ENCODE measurements at places on chromosomes 1 and 21.

DNA sequence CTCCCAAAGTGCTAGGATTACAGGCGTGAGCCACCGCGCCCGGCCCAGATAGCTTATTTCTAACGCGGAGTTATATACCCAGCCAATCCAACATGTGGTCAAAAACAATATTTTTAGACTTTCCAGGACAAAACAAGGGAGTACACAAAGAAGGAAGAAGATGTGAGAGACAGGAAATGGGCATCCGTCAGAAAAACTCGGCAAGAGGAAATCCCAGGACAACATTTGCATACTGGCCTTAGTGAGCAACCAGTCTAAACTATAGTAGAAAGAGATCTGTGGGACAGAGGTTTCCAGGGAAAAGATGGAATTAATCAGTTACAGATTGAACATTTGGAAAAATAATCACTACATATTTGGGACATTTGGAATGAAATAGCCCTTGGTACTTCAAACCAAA lies 11.4 kb downstream of the ARMH1 start:
- no peak for DNase-seq

DNA sequence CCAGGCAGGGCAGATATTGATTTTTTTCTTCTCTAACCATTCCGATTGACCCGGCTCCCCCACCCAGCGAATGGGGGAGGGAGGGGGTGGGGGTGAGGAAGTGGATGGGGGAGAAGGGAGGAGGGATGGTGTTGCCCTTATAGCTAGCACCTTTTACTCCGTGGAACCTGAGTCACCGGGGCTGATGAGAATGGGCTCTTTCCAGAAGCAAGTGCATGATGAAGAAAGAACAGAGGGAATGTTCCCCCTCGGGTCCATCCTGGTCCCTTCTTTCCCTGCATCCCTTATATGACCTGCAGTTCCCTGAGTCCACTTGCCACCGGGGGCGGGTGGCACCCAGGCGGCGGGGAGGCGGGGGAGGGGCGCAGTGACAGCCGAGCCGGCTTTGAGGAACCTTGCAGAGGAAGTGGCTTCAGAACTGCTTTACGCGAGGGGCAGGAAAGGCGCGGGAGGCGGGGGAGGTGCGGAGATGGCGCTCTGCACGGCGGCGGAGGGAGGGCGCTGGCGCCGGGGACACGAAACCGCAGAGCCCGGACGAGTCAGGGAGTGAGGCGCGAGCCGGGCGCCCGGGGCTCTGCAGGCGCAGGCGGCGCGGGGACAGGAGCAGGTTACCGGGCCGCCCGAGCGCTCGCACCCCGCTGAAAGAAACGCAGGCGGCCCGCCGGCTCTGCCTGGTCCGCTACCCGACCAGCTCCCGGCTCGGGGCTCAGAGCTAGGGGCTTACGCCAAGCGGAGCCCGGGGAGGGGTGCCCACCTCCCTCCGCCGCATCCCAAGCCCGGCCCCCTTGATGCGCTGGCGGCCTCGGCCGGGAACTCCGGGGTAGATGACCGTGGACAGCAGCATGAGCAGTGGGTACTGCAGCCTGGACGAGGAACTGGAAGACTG lies 49.7 kb downstream of the RASSF5 start:
- peak; percentile 88 for DNase-seq

DNA sequence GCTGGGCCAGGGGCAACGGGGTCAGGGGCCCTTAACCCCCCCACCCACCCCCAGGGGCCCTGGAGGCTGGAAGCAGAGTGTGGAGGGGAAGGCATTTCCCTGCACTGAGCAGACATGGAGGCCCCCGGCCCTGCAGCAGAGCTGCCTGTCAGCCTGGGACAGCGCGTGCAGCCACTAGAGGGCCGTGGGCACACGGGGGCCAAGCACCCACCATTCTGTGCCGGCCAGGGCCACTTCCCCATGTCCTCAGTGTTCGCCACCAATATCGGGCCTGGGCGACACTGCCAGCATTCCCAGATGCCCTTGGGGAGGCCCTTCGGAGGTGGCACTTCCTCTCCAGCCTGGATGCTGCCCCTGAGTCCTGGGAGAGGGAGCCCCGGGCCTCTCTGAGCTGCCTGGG lies 23.2 kb upstream of the ARHGEF16 start:
- DNase-seq = no peak

- peak; percentile 86 for DNase-seq
These were observed 5.7 kb upstream of the ZNF683 start for GRCh38 chr1:26378088-26378878.

- DNase-seq = peak; percentile 78
These were observed 17.7 kb upstream of the PTPRC start for GRCh38 chr1:198620951-198621824.

DNA sequence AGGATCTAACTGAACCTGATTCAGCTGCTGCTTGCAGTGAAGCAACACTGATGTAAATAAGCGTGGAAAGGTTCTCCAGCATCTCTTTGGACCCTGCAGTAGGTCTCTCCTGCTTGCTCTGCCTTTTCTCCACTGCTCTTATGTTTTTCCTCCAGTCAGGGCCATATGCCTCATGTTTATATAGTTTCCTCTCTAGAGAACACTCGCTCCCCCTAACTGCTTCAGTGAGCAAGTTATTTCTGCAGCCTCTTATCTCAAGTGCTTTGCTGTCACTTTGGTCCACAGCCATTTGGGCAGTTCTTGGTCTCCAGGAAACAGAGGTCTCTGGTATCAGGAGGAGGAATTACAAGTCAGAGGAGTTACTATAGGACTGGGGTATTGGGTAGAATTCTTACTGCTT lies 5.3 kb downstream of the PRUNE1 start:
- no peak for DNase-seq

GRCh38 chr1:167634435-167634834 lies 4.4 kb downstream of the RCSD1 start:
- DNase-seq = no peak

- no peak for DNase-seq
These were observed 2.8 kb downstream of the VPS72 start for GRCh38 chr1:151187205-151187604.

GRCh38 chr1:26234644-26235370 lies 807 bp downstream of the CEP85 start:
- DNase-seq = peak; percentile 36

Data from CD4-positive, alpha-beta T cell treated with Interleukin-10 for 1 hour (primary cell).